AG04450 (cell line): ENCODE measurements at places on chromosomes 16 and 17. TPM values are rescaled to one million over a fixed set of nuclear protein-coding genes. Genes with fewer than 3 reads are reported as not detected.

The ANKS4B gene
- polyA plus RNA-seq: 0.01 TPM in 1 of 2 replicates, not detected in the other

- DNase-seq: no peak
These were observed 224.3 kb downstream of the SEC14L1 start for GRCh38 chr17:77364941-77365583.

- no peak for DNase-seq
These were observed 341.6 kb upstream of the TBX2 start for GRCh38 chr17:61058066-61058465.

- DNase-seq: no peak
These were observed 23.6 kb downstream of the MILR1 start for GRCh38 chr17:64472564-64472963.

GRCh38 chr17:71741836-71742235 lies 379.0 kb upstream of the SOX9 start:
- no peak for DNase-seq

DNA sequence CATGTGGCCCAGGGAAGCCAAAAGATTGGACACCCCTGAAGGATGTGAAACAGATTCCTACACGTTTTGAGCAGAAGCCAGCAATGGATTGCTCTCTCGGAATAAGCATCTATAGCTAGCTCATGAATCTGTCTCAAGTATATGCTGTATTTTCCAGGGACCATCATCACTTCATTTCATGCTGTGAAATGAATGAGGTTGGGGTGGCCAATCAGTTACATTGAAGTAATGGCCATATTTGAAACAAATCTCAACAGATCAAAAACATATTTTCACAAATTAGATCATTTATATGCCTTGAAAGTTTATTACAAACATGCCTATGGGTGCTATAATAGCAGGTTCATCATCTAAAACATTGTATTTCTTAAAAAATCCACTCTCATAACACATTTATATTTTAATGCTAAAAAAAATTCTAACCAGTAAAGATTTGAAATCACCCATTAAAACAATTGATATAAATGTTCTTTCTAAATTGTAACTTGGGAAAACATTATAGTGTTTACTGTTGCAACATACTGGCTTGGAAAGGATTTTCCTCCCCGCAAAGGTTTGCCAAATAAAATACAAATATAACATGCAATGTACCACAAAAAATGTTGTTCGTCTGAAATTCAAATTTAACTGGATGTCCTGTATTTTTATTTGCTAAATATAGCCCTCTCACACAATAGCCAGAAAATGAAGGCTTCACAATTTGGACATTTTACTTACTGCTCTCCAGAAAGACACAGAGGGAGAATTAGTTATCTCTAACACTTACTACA lies 743.6 kb downstream of the KCNJ2 start:
- DNase-seq: no peak
